ENCODE measurements at places on chromosomes 13 and 19.

DNA sequence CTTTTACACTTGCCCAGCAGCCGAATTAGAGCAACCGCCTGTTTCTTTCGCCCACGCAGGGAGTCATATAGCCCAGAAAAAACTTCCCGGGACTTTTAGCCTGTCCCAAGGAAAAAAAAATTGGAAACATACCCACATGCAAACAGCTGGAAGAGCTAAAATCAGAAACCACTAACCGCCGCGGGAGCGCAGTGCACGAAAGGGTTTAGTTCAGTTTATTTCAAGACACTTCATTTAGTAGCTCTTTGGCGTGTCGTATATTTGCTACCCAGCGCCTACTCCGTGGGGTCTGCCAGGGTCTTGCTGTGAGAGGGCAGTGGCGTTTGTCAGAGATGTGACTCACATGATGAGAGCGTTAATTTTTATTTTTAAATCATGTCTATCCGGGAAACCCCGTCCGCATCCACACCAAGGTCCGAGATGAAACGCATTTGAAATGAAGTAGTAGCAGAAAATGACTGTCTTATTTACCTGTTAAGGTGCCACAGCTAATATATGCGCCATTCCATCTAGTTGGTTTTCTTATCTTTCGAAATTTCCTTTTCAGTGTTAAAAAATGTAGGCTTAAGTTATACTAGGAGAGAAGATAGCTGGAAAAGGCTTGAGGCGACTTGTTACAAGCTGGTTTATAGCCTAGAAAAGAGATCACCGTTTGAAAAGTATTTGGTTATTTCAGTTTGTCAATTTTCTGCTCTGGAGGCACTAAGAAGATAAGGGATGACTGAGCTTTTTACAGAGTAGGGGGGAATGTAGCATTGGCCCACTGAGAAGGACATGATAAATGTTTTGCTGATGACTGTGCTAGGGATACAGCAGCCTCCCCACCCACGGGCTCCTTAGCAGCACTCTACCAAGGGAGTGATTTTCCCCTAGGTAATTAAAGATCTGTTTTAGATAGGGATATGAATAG is 1.7 kb downstream of the KLF5 start:
- DNase-seq, result no peak

- DNase-seq, result no peak
These were observed 66.3 kb downstream of the TBC1D4 start for GRCh38 chr13:75415694-75416093.

DNA sequence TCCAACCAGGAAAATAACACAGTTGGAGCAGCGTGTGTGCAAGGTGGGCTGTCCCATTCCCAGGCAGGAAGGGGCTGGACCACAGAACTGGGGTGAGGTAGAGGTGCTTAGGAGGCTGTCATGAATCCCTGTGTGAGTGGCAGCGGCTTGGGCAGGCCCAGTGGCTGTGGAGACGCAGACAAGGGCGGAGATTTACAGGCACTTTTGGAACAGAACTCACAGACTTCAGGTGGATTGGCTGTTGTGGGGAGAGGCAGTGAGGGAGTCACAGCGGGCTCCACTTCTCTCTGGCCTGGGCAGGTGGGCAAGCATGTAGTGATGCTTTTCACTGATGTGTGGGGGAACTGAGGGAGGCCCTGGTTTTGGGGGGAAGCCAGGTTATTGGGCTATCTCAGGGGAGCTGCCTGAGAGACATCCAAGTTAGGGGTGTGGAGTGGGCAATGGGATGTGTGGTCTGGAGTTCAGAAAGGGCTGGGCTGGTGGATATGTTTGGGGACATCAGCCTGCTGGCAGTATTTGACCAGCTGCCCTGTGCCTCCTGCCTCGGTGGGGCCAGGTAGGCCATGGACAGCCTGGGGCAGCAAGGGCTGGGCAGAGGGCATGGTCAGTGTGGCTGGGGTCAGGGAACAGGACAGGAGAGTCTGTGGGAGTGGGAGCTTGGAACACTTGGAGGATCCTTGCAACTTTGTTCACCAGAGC is 27.0 kb upstream of the ZNF492 start:
- DNase-seq, result no peak

DNA sequence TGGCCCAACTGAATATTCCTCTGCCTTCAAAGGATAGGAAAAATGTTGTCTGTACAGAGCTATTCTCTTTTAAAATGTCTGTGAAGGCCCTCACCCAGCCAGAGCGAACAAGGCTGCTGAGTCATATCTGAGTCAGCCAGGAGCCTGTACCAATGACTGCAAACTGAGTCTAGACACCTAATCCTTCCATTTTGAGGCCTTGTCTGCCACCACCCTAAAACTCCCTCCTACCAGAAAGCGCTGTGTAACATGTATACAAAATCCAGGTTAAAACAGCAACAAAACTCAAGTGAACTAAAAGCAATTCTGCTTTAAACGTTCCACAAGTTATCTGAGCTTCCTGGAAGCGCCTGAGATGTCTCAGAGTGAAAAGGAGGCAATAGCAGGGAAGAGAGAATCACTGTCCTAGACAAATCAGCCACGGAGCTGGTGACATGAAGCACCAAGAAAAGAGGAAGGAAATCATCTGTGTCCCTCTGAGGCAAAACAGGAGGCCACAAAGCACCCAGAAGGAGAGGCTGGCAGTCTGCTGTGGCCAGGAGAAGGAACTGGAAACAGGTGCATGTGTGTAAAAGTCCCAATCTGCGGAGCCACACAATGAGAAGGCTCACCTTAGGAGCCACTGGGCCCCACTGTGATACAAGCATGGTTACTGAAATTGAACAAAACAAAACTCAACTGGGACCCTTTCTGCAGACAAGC is 10.2 kb downstream of the DHRS12 start:
- no peak for DNase-seq

DNA sequence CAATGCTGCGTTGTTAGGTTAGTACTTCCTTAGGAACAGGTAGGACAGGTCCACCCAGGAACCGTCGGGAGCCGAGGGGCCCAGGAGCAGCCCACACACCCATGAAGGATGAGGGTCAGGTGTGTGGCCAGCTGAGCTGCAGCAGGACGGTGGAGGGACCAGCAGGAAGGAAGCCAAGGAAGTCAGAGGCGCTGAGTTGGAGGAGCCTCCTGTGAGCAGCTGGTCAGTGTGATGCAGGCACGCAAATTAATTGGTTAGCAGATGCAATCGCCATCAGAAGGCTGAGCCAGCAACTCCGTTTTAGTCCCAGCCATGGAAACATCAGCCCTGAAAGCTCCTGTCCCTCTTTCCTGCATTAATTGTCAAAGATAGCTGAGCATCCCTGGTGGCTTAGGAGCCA is 114.9 kb upstream of the SOX1 start:
- DNase-seq, result no peak

- no peak for DNase-seq
These were observed 8.1 kb downstream of the RPS9 start for GRCh38 chr19:54208784-54209057.

DNA sequence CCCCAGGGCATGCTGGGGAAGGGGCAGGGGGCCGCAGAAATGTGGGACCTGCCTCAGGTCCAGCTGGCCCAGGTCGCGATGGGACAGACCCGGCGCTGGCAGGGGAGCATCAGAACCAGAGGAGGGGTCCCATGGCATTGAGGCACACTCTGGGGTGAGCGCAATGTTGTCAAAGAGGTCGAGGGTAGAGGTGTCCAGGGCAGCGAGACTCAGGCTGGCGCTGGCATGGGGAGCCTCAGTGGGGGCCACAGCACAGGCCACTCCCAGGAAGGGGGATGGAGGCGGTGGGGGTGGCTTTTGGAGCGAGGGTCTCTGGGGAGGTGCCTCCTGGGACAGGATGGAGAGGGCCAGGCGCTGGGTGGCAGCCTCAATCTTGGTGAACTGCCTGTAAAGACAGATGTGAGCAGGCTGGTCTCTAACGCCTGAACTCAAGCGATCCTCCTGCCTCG is 944 bp downstream of the C19orf85 start:
- DNase-seq, result no peak

DNA sequence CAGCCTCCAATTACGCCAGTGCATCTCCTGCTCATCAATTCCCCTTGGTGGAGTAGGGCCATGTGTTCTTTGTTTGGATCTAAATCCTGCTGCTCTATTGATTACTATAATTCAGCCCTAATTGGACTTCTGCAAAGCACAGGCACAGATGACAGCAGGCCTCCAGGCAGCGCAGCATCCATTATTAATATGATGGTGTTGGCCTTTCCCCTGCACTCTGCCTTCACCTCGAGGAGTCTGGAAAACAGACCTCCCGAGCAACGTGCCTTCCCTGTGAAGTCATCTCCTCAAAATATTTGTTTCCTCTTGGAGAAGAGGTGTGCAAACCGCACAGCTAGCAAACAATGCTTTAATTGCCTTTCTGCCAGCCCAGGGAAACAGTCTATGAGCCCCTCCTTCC is 92.5 kb downstream of the UQCRFS1 start:
- no peak for DNase-seq

DNA sequence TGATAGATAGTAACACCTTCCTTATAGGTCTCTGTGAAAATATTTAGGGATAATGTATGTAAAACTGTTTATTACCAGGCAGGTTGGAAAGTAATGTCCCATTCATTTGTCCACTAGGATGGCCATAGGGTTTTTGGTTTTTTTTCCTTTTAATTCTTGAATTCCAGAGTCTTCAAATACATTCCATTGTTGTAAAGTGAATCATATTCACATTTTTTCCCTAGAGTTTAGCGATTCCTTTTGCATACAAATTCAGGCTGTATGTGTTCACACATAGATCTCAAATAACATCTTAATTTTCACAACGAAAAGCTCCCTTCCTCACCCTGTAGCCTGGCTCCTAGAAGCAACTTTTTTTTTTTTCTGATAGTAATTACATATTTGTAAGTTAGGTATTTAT is 1.8 kb upstream of the ZNF557 start:
- DNase-seq, result no peak

DNA sequence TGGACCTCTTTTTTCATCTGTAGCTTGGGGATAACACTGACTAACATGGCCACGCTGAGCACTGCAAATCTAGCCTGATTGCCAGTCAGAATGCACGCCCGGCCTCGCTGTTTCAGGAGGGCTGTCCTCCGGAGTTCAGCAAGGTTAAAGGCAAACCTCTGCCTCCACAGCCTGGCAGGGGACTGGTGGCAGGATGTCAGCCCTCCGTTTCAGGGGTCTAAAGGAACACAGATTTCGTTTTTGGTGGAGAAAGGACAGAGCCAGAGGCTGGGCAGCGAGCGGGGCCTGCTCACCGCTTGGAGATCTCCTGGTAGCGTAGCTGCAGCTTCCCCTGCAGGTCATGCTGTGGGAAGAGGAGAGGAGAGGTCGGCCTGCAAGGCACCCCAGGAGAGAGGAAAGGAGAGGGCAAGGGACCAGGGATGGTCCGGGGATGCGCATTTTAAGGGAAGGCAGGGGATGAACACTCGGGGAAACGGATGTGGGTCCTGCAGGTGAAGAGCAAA is 560 bp downstream of the NDUFA7 start:
- no peak for DNase-seq

DNA sequence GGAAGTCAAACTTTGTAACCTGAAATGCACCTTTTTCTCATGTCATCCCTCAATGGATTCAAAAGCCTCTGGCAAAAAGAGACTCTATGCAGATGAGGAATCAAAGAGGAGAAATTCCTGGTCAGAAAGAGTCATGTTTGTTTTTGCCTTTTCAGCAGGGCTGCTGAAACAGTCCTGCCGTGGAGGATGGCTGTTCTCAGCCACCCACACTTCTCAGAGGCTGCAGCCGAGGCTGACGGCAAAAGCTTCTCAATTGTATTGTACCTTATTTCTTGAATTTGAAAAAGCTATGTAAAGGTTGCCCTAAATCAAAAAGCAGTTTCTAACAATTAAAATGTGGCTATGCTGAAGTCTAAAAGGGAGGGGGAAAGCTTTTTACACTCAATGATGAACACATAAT is 385.3 kb downstream of the KCTD12 start:
- no peak for DNase-seq

GRCh38 chr13:42820451-42820850 is 39.1 kb downstream of the FAM216B start:
- no peak for DNase-seq

DNA sequence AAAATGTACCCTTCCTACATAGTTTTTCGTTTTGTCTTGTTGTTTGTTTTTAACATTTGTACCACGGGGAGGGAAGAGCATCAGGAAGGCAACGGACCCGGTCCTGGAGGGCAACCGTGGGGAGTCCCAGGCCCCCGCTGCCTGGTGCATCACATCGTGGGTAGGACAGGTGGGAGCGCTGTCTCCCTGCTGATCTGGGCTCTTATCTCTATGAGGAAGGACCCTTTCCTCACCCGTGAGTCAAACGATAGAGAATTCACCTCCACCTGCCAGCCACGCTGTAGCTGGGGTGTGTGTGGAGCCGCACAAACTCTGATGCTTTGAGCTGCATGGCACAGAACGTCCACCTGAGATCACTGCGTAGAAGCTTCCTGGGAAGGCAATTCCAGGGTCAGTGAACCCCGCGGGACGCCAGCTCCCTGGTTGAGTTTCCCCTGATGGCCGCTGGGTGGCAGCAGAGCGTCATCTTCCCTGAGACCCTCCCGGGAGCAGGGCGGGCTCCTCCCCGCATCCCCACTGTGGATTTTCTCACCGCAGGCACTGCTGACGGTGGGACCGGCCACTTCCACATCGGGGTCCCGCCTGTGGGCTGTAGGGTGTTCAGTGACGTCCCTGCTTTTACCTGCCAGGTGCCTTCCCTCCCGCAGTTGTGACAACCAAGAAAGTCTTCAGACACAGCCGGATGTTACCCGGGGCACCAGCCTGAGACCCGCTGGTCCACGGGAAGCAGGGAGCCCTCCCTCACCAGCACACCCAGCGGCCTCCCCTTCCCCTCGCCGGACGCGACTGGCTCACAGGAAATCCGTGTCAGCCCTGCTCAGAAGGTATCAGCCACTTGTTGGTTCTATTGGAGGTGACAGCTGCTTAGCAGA is 54.7 kb downstream of the ZNF787 start:
- peak; percentile 46 for DNase-seq

DNA sequence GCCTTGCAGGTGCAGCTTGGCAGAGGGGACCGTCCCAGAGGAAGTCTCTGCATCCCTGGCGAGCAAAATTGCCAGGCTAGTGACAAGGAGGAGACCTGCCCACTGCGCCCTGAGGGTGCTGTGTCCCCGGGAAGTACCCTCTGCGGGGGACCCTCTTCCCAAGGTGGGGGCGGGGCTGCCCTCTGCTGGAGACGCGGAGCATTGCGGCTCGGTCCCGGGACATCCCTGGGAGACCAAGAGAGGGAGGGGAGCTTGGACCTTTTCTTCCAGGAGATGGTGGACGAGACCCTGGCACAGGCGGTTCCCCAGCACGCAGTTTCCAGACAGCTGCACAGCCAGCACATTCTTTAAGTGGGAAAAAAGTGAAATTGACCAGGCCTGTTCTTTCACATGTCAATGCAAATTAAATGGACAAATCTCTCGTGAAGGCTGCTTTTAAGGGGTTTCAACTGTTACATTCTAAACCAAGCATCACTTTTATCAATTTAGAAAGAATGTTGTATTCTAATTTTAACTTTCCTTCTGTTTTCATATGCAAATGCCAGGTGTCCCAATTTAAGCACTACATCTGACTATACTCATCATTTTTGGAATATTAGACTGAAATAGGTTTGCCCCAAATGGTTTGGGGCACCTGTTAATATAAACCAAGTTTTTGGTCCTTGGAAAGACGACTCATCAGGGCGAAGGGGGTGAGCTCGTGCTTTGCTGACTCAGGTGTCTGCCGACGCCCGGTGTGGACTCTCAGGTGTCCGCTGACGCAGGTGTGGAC is 60.7 kb downstream of the MCF2L start:
- peak; percentile 25 for DNase-seq
